ENCODE measurements at places on chromosomes 6 and 20. TPM values are rescaled to one million over a fixed set of nuclear protein-coding genes. Genes with fewer than 3 reads are reported as not detected.

DNA sequence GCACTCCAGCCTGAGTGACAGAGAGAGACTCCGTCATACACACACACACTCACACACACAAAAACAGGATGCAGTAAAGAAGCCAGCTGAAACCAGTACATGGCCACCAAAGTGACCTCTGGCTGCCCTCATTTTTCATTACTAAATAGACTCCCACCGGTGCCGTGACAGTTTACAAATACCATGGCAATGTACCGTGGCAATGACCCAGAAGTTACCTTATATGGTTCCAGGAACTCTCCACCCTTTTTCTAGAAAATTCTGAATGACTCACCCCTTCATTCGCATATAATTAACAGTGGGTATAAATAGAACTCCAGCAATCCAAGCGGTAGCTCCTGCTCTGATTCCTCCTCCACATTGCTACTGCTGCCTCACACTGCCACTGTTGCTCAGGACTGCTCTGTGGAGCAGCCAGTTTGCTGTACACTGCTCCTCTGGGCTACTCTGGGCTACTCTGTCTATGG is 57.7 kb downstream of the SNX5 start:
- DNase-seq: no peak

- peak; percentile 77 for DNase-seq
Observed at GRCh38 chr6:162099685-162100084, 627.9 kb downstream of the PRKN start.

- DNase-seq: no peak
Observed at GRCh38 chr20:46089167-46089416, 670 bp downstream of the NCOA5 start.

Gene FOXA2
- total RNA-seq: not detected

DNA sequence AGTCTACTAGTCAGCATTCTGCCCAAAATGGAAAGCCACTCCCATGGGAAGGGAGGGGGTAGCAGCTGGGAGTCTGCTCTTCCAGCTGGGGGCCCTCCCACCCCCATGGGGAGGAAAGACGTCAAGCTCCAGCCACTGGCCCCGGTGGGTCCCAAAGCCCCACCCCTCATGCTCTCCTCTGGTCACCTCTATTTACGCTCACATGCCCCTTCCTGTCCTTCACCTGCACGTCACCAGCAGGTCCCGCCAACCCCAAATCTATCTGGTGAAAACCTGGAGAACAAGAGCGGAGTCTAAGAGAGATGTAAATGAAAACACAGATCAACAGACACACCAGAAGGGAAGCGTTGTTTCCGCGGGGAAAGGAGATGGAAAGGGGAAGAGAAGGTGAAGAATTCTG is 30.0 kb upstream of the ZBP1 start:
- no peak for DNase-seq

DNA sequence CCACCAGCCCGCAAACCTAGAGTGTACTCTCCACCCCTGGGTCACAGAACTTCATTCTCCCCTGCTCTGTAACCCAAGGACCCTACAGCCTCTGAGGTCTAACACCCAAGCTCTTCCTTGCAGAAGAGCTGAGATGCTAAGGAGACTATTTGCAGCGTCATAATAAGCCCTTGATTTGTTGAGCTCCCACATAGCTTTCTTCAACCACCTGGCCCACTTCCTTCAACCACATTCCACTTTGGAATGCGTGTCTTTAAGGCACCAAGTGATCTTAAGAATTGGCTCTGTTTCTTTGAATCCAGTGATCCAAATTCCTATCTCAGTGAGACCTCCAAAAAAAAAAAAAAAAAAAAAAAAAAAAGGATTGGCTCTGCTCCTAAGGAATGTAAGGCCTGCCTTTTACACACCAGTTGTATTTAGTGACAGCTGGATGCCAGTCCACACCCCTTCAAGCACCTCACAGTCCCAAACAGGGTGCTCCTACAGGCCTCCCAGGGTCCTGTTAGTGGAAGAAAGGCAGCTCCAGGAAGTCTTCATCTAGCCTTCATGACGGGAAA is 106.2 kb downstream of the UBE3D start:
- DNase-seq: no peak

GRCh38 chr6:43090559-43090956 is 14.4 kb downstream of the PTK7 start:
- no peak for DNase-seq

- DNase-seq: no peak
Observed at GRCh38 chr6:164897523-164898235, 411.7 kb downstream of the C6orf118 start.

Gene HLA-DRB1
- 142 TPM for total RNA-seq

DNA sequence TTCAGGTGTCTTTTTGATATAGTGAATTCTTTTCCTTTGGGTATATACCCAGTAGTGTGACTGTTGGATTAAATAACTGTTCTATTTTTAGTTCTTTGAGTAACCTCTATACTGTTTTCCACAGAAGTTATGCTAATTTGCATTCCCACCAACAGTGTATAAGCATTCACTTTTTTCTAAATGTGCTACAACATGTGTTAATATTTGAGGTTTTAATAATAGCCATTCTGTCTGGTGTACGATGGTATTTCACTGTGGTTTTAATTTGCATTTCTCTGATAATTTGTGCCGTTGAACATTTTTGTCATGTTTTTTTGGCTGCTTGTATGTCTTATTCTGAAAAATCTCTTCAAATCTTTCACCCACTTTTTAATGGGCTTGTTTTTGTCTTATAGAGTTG is 563.5 kb downstream of the GRIK2 start:
- DNase-seq: no peak

Gene BCAS4
- total RNA-seq: 5.4 TPM

- no peak for DNase-seq
Observed at GRCh38 chr6:3696525-3697088, 54.9 kb downstream of the PXDC1 start.

DNA sequence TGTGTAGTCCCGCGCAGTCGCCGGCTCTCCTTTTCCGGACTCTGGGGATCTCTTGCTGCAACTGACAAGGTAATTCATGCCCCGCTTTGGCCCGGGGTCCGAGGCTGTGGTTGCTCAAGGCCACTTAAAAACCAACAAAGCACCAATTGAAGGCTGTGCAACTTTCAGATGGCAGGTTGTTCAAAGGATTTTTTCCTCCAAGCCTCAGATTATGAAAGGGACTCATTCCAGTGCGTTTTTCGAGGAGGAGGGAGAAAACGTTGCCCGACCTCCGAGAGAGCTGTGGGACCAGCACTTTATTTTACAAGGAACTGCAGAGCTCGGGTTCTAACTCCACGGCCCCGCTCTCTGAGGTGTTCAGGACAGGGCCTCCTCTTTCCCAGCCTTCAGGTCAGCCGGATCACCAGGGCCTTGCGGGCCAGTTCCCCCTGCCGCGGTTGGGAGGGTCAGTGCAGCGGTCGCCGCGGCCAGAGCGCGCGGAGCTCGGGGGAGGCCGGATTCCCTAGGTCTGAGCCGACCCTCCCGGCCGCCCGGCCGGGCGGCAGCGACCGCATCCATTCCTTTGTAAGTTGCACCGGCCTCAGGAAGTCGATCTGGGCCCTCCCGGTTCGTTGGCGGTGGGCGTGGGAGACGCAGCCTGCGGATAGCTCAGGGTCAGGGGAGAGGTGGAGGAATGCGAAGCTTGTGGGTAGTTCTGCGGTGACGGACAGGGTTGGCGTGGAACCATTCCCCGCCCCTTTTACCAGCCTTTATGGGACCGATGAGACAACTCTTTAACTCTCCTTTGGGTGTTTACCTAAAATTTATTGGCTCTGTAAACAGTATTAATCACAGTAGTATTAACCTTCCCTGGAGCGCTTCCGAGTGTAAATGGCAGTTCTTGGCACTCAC is 1.6 kb downstream of the UTRN start:
- DNase-seq: peak; percentile 77

DNA sequence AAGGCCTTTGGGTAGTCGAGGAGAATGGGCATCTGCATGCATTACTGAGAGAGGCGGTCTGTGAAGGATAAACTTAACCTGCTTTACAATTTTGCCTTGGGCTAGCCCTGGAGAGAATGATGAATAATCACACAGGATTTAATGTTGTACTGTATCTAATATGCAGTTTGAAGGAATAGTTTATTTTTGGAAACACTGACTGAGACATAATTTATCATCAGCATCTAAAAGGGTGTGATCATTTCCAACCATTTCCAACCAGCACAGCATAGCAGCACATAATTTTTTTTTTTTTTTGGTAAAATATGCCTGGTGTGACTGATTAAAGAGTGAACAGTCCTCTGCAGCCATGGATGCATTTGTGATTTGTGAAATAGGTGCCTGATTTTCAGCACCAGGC is 519.5 kb downstream of the PHF3 start:
- no peak for DNase-seq

- no peak for DNase-seq
Observed at GRCh38 chr6:136058852-136059251, 191.3 kb downstream of the MTFR2 start.

Gene TNF
- 0.66 TPM for total RNA-seq

- no peak for DNase-seq
Observed at GRCh38 chr6:74604279-74604678, 601.6 kb downstream of the COL12A1 start.

DNA sequence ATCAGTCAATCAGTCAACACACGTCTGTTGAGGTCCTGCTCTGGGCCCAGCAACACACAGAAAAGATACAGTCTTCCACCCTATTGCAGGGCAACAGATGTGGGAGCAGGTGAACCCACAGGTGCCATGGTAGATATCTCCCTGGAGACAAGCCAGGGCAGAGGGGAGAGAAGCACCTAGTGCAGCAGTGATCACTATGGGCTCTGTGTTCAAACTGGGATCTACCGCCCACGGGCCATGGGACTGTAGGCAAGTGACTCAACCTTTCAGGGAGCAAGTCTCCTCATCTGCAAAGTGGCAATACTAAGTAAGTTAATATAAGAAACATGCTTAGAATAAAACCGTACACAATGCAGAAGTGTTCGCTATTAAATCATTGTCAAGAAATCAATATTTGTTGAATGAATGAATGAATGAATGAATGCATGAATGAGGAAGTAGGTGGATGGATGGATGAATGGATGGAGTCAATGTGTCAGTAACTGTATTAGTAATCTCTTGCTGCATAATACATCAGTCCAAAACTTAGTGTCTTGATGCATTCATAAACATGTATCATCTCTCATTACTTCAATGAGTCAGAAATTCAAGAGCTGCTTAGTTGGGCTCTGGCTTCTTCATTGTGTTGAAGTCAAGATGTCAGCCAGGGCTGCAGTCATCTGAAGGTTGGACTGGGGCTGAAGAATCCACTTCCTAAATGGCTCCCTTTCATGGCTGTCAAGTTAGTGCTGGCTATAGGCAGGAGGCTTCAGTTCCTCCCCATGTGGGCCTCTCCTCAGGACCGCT is 31.9 kb upstream of the NFATC2 start:
- DNase-seq: no peak

DNA sequence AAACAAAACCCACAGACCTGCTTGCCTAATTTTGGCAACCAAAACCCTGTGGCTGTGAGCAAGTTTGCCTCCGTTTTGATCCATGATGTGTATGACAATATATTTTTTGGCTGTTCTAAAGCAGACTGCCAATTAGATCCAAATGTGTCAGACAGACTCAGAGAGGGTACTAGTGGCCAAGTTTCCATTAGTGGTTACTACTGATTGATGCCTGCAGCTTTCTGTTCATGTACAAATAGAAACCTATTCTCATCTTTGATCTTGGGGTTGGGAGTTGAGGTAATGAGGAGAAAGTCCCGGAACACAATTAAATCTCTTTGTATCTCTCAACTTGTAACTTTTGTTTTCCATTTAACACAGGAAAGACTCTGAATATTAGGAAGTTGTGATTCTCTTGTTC is 100.9 kb downstream of the RNF144B start:
- no peak for DNase-seq

DNA sequence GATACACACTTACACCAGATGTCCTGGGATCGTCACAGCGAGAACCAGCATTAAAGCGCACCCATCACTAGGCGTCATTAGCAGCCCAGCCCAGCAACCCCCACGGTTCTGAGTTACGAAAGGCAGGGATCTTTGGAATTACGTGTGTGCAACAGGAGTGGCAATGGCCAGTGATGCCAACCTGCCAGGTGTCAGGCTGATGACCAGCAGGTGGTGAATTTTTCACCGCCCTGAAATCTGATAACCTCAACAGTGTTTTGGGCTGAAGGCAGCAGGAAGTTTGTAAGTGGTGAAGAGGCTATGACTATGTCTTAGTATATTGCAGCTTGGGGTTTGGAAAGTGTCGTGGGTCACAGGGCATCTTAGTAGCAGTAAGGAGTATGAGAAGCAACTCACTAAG is 166.1 kb downstream of the TMEM242 start:
- DNase-seq: no peak

- DNase-seq: no peak
Observed at GRCh38 chr6:154638369-154638768, 94.8 kb upstream of the SCAF8 start.

- no peak for DNase-seq
Observed at GRCh38 chr6:14748679-14749078, 497.2 kb upstream of the JARID2 start.

Gene CST8
- total RNA-seq: not detected

Gene CLDN20
- not detected for total RNA-seq

- DNase-seq: no peak
Observed at GRCh38 chr20:62236766-62237513, 1.4 kb upstream of the OSBPL2 start.

- no peak for DNase-seq
Observed at GRCh38 chr6:95227351-95227750, 350.0 kb upstream of the MANEA start.

DNA sequence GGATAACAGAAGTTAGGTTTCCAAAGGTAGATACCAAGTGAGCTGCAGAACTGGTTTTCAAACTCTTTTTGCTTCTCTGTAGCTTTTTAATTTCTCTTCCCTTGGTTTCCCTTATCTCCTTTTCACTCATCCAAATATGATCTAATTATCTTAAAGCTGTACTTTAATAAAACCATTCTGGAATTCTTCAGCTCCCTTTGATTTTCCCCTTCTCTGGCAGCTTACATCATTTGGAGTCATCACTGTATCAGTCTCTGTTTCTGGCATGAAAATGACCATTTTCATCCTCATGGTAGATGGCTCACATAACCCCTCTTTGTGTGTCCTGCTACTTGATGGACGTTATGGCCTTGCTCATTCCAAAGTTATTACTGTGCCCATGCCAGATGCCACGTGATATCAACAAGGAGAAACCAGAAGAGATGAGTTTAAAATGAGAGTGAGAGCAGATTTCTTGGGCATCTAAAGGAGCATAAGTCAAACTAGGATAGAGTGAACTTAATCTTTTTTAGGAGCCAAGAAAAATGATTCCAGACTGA is 620.2 kb downstream of the QKI start:
- DNase-seq: no peak

DNA sequence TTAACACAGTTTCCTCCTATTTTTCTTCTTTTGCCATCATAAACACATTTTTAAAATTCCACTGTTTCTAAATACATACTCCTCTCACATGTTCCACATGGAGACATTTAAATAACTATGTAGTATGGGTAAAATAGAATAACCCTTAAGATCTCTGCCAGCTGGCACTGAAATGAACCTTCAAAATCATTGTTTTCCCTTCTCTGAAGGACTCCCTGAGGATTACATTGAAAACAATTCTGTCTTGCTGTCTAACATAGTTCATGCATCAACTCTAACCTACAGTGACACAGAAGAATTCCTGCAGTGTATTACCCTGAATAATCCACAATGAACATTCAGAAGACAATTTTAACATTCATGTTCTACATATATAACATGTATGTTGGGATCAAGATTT is 1361.8 kb upstream of the CITED2 start:
- no peak for DNase-seq

GRCh38 chr6:105402939-105403935 is at the start of gene PREP:
Gene PREP (minus strand): TSS chr6:105403082. CDS start chr6:105402891, 191 bp downstream.
- peak; percentile 93 for DNase-seq

Data from aorta (tissue), 5 donors.